ENCODE measurements at places on chromosomes 6 and 20.

DNA sequence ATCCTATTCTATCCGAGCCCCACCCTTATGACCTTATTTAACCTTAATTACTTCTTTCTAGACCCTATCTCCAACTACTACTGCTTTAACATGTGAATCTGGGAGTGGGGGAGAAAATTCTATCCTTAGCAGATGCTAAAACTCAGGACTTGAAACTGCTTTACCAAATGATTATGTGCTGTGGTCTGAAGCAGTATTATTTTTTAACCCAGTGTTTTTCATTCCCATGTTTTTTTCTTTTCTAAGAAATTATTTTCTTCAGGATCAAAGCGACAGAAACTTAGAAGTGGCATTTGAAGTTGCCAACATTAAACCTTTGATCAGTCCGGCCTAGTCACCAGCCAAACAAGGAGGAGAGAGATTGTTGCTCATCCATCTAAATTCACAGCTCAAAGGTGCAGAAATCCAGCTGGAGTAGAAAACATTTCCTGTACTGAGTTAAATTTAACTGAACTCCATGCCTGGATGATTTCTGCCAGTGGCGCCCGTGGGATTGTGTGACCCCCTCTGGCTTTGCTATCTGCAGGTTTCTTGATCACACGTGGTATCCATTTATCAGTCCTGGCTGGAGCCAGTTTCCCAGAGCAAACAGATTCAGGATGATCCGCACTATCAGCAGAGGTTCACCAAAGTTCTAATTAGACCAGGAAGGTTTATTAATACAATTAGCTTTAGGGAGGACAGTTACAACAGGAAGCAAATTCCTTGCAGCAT lies 300.5 kb downstream of the PLCB1 start:
- DNase-seq: no peak

GRCh38 chr6:30258204-30258603 lies 45.0 kb upstream of the TRIM26 start:
- DNase-seq: no peak

GRCh38 chr6:114042267-114043016 lies 71.5 kb upstream of the HDAC2 start:
- DNase-seq: no peak

- DNase-seq: no peak
Observed at GRCh38 chr20:25547063-25547462, 38.3 kb downstream of the NINL start.

- DNase-seq: no peak
Observed at GRCh38 chr6:40599555-40599954, 12.4 kb upstream of the LRFN2 start.

GRCh38 chr20:56428881-56429280 lies 16.8 kb downstream of the CASS4 start:
- no peak for DNase-seq

DNA sequence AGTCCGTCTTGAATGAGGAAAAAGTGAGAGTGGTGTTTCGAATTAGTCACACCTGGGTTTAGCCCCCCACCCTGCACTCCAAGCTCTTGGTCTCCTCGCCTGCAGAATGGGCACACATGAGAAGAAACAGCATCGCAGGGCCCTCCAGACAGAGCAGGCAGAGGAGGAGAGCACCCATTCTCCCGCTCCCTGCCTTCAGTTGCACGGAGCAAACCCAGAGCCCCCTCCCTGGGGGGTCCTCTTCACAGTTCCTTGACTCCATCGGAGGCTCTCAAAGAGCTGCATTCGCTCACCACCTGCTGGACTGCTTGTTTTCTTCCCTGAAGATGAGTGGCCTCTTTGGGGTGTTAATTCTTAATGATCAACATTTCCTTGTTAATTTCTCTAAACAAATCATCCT lies 5.1 kb downstream of the CST7 start:
- peak; percentile 38 for DNase-seq

- no peak for DNase-seq
Observed at GRCh38 chr6:56904068-56904467, 50.8 kb upstream of the BEND6 start.

GRCh38 chr20:48359692-48360341 lies 468.0 kb downstream of the PREX1 start:
- no peak for DNase-seq

GRCh38 chr6:106547601-106548453 lies 81.5 kb downstream of the RTN4IP1 start:
- peak; percentile 47 for DNase-seq

GRCh38 chr6:27239258-27239657 lies 8.2 kb upstream of the PRSS16 start:
- no peak for DNase-seq

GRCh38 chr6:4358414-4359107 lies 223.2 kb upstream of the ECI2 start:
- peak; percentile 97 for DNase-seq

- no peak for DNase-seq
Observed at GRCh38 chr6:139386404-139386803, 12.0 kb upstream of the CITED2 start.

DNA sequence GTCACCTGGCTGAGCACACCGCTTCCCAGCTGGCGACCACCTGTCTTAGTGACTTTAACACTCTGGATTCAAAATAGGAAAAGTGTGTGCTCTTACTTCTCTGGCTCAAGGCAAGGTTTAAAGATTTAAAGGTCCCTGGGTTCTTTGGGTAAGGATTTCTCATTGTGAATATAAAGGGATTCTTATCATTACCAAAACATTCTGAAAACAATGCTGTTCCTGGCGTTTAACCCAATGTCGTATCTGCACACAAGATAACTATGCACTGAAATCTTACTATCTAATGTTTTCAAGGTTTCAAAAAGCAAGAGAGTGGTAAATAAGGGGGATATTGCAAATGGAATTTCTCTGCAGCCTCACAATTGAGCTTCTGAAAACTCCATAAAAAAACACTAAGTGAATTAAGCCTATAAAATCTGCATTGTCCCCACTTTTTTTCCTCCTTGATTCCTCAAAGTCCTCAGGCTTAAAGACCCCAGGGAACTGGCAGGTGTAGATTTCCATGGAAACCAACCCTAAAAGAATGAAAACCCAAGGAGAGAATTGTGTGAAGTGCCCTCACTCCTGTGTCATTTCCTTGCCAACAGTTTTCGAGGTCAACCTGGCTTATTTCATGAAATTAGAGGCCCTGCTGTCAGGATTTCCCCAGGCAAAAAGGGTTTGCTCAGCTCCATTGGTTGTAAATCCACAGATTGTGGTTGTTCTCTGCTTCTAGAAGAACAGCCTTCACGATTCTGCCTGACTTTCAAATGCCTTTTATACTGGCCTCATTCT lies 44.0 kb downstream of the BMP2 start:
- no peak for DNase-seq

DNA sequence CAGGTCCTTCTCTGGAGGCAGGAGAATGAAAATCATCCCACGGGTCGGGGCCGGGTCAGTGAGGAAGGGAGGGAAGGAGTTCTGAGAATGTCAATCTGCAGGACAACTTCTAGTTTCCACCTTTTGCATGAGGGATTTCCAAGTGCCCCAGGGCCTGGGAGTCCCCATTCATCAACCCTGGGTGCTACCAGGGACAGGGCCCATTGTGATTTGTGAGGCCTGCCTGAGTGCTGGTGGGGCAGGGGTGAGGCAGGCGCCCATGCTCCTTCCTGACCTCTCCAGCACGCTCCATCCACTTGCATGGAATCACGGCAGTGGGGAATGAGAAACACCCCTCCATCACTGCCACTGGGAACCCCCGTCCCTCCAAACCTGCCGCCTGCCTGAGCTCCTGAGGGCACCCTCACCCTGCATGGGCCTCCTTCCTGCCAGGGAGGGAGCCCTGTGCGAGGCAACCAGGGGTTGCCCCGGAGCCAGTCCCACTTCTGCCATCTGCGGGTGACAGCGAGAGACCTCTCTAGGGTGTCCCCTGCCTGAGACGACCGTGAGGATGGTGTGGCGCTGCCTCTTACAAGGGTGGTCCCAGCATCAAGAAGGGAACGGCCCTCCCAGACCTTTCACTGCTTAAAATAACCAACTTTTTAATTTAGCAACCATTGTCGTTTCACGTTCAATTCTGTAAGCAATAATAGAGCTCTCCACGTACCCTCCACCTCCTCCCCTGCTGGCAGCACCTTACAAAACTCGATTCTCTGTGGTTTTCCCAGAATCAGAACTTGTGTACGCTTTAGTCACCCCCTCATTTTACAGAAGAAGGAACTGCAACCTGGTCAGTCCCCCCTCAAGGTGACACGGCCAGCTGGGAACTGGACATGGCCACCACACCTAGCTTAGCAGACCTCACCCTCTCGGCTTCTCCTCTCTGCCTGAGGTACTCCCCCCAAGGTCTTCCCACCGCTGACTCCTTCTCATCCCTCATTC lies 28.6 kb downstream of the PMEPA1 start:
- DNase-seq: no peak

DNA sequence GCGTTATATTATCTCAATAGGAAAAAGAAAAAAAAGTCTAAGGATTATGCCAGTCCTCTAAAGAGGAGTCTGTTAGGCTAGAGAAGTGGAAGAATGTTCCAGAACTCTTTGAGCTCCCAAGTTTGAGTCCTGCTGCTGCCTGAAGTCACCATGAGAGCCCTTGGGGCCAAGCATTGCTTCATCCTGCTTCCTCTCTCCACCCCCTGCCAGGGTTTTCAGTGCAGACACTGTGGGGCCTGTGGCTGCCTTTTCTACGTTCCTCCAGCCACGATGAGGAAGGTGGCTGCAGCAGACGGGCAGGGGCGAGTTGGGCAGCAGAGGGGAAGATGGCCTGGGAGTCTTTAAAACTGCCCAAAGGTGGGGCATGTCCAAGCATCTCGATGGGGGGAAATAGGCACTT lies 214.4 kb upstream of the KCNG1 start:
- DNase-seq: no peak

- no peak for DNase-seq
Observed at GRCh38 chr6:5506149-5506548, 244.8 kb downstream of the FARS2 start.

GRCh38 chr20:64165866-64166600 lies 1.8 kb downstream of the MYT1 start:
- no peak for DNase-seq

DNA sequence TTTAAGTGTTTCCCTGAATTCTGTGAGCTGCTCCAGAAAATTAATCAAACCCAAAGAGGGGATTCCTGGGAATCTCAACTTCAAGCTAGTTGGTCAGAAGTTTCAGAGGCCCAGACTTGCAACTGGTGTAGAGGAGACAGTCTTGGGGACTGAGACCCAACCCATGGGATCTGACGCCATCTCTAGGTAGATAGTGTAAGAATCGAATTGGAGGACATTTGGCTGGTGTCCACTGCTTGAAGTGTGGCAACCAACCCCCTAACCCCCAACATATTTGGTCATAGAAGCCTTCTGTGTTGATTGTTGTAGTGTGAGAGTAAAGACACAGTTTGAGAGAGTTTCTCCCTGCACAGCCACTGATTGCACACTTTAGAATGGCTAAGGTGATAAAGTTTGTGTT lies 103.5 kb upstream of the CARMIL1 start:
- DNase-seq: no peak

GRCh38 chr20:61230-61629 lies 26.2 kb upstream of the DEFB125 start:
- no peak for DNase-seq

GRCh38 chr6:43834528-43835155 lies 64.6 kb downstream of the VEGFA start:
- DNase-seq: no peak

DNA sequence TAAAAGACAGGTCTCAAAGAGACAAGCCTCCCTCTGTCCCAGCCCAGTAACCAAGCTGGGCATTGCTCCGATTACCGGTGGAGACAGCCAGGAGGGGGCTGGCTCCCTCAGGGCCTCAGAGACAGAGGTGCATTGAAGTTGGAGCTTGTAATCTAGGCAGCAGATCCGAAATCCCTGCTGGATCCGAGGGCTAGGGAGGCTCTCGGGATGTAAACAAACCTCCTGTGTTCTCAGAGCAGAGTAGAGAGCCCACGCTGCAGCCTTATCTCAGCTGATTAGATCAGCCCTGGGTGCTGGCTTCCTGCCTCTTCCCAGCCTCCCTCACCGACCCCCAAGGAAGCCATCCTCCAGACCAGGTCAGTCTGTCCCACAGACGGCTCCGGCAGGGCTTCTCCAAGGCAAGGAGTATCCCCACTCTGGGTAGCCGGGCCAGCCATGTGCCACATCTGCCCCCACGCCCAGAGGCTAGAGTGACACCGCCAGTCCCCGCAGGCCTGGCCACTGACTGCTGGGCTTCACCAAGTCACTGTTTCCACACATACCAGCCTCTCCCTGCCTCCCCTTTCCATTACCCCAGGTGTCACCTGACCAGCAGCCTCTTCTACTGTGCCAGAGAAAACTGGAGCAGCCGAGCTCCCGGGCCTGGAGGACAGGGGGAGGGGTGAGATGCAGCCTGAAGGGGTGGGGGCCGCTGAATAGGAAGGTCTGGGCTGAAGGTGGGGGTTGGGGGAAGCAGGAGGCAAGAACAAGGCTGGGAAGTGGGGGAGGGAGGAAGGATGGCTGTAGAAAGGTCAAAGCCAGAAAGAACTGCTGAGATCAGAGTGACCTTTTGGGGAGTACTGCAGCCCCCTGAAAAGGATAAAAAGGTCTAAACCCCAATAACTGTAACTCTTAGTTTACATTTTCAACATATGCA lies 6.0 kb downstream of the SDC4 start:
- no peak for DNase-seq

DNA sequence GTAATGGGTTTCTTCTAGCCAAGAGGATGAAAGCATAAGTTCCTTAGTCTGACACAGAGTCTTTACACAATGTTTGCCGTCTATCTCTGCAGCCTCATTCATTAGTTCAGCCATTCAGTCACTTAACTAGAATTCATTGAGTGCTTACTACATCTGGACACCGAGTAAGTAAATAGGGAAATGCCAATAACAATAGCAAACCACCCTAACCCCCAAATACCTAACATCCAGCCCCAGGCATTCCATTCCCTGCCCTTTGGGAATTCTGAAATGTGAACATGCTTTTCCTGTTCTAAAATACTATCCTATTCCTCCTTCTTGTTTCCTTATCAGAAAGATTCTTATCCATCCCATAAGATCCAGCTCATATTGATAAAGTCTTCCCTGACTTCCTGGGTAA lies 277.6 kb upstream of the RNF217 start:
- no peak for DNase-seq

DNA sequence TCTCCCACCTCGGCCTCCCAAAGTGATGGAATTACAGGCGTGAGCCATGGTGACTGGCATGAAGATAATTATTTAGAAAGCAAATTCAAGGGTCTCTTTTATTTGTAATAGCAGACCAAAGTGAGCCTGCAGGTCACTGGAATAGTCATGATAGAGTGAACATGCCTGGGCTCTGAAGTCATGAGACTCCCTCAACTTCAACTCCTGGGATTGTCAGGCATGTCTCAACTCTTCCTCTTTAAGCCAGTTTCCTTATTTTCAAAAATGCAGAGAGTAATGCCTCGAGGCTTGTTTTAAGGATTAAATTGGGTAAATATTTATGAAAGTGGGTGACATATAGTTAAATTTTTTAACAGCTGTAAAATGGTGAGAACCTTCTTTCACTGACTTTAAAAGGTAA lies 22.7 kb upstream of the HECA start:
- no peak for DNase-seq
